ENCODE measurements at places on chromosomes 7 and 10.

GRCh38 chr7:30278849-30279652 lies 5.3 kb upstream of the ZNRF2 start:
- DNase-seq, result no peak

DNA sequence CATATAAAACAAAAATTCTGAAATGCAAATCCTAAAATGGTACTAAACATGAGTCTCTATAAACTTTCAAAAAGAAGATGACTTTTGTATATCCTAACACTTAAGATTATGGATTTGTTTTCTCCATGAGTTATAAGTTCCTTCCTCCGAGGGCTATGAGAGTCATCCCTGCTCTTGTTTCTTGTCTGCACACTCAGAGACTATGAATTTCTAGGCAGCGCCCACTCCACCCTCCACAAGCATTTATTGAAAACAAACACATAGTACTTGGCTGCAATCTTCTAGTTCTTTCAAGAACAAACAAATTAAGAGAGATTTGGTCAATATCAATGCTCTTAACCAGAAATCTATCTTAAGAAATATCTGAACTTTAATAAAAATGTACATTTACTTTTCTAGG lies 211.7 kb downstream of the DKK1 start:
- no peak for DNase-seq

GRCh38 chr10:12634621-12634931 lies 285.2 kb downstream of the CAMK1D start:
- DNase-seq, result no peak

DNA sequence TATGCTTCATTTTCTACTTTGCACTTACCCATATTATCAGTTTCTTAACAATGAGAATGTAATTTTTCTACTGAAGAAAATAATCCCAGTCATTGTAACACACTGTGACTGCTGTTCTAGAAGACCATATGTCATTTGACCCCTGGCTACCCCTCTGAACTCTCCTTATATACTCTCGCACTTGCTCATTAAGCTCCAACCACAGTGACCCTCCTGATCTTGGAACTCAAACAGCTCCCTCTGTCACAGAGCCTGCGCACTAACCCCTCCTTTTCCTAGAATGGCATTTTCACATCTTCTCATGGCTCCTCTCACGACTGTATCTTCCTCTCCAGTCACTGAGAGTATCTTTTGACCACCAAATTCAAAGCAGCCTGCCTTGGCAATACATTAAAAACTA lies 169.7 kb downstream of the CACNA2D1 start:
- no peak for DNase-seq

- no peak for DNase-seq
These were observed 117.6 kb downstream of the DIP2C start for GRCh38 chr10:571688-572451.

- DNase-seq, result no peak
These were observed 501.2 kb upstream of the COBL start for GRCh38 chr7:51817694-51818225.

DNA sequence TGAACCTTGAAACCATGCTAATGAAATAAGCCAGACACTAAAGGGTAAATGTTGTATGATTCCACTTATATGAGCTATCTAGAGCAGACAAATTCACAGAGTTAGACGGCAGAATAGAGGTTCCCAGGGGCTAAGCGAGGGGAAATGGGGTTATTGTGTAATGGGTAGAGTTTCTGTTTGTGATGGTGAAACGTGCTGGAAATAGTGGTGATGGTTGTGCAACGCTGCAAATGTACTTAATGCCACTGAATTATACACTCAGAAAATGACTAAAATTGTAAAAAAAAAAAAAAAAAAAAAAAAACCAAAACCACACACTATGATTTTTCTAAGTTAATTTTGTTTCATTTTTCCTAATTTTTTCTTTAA lies 30.0 kb downstream of the SFXN4 start:
- DNase-seq, result peak; percentile 67

DNA sequence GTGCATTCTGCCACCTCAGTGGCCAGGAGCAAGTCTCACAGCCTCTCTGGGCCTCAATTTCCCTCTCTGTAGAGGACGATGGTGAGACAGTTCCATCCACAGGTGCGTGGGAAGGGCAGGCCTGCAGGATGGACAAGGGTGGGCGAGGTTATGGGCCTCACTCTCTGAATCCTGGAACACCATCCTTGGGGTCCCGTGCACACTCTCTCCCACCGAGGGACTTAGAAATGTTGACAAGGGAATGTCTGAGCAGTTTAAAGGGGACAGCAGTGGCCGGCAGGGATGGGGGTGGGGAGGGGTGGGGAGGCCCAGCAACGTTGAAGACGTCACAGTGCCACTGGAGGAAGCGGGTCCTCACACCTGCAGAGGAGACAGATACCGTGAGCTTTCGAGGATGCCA lies 111.5 kb downstream of the FOXL3 start:
- no peak for DNase-seq

DNA sequence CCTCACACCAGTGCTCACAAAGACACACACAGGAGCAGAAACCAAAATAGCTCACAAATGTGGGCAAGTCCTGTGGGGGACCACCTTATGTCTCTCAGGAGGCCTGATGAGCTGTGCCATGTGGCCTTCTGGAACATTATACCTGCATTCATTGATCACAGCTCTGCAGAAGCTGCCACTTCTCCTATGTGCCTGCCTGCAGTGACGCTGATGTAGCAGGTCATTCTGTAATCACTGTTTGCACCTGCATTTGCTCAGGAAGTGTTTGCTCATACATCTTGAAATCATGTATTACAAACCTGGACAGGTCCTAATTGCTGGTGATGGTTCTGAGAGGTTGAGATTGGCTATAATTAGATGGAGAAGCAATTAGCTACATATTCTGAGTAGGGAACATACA lies 310.2 kb downstream of the AUTS2 start:
- DNase-seq, result no peak

DNA sequence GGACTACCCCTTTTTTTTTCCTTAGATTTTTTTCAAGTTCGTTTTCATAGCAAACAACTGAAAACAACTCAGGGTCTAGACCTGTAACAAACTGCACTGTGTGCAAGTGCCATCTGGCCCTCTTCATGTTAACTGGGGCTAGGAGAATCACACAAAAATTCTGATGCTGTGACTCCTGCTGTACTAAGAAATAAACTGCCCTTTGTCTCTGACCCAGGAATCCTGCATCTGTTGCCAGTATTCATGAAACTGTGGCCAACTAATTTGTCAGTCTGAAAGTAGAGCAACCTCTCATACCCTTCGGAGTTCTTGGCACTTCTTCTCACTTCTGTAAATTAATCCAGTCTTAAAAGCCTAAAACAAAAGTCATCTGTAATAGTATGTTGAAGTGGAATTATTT lies 218.4 kb upstream of the PCDH15 start:
- no peak for DNase-seq

GRCh38 chr10:125120053-125120710 lies 40.2 kb downstream of the CTBP2 start:
- DNase-seq, result no peak

DNA sequence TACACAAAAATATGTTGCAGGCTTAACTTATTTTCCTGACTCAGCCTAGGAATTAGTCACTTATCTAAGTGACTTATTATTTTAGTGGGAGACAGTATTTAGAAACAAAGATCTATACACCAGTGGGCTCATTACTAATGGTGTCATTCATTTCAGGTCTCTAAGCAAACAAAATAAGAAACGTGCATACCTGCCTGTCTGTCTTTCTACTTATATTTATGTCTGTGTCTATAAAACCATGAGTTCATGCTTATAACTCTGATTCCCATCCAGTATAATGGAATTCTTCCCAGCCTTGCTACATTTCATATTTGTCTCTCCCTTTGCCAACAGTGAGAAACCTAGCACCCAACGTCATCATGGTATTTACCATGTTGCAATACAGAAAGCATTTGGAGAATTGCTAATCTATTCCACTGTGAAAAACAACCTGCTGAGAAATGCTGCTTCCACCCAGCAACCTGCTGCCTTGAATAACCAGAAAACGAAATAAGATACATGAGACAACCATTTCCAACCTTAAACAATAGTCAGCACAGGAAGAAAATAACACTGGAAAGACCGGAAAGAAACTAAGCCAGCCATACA lies 501.0 kb downstream of the GLRX3 start:
- no peak for DNase-seq

- DNase-seq, result no peak
These were observed 28.8 kb upstream of the LRRC4 start for GRCh38 chr7:128060018-128060417.

DNA sequence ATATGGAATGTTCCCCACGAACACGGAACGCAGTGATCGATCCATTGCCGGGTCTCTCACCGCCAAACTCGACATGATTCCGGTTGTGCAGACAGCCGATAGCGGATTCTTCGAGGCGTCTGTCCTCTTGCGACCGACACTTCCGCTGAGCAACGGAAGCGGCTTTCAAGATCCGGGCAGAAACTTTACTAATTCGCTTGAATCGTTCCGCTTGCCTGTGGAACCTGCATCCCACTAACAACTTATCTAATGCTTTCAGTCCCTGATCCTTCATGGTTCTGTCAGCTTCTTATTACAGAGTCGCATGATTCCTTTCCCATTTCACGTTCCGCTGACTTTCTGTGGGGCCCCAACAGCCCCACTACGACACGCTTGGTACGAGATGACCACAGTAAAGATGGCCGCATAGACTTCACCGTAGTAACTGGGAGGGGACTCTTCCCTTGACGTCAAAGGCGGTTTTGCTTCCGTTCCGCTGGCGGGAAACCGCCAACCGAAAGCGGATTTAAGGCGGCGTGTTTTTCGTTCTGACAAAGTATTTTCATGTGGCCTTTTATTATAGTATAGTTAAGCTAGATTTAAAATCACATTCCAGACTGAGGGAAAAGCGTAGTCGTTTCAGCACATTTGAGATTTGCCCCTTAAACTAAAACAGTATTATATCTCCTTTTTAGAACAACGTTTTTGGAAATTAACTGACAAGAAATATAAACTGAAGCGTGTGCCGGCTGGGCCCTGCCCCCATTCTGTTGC lies at the start of gene CSTF2T:
TSS of gene CSTF2T (minus strand) at position 121 of the 753 bp plus-strand sequence. CDS start at position 75, 46 bp downstream.
- DNase-seq, result peak; percentile 94

GRCh38 chr7:80218723-80219122 lies 84.1 kb downstream of the GNAI1 start:
- DNase-seq, result peak; percentile 32

DNA sequence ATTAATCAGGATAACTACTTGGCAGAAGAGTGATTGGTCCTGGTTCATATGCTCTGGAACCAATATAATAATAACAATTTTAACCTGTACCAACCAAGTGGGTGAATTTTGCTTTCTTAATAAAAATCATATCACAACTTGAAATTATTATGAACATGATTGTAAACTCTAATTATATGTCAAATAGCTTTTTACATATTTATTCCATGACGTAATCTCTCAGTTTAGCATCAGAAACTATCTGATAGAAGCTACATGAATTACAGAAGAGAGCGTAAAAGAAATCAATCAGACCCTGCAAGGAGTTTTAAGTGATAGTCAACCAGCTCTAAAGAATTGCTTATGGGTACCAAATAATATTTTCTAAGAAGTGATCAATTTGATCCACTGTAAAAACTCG lies 10.1 kb downstream of the GNG11 start:
- DNase-seq, result no peak

DNA sequence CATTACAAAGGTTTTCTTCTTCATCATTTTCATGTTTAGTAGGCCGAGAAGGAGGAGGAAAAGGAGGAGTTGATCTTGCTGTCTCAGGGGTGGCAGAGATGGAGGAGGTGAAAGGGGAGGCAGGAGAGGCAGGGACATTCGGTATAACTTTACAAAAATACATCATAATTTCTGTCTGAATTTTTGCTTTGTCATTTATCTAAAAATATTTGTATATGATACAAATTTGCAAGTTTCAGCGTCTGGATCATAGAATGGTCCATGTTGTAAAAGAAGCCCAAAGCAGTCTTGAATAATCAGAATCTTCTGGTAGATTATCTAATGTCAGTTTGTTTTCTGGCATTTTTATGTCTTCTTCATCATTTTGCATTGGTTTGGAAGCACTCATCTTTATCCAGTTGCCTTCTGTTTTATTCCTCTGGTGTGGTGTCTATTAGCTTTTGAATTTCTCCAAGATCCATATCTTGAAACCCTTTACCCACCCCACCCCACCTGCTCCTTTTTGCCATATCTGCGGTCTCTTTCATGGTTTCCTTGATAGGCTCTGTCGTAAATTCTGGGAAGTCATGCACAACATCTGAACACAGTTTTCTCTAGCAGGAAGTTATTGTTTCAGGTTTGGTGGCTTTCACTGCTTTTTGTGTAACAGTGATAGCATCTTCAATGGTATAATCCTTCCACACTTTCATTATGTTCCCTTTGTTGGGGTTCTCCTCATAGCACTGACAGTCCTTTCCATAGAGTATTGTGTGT lies 95.0 kb downstream of the ST7 start:
- peak; percentile 32 for DNase-seq

All from activated CD4-positive, alpha-beta T cell treated with anti-CD3 and anti-CD28 coated beads, Interleukin-2, Interleukin-4, amounts not matched to agents 100 ng/mL and 50 ng/mL, durations not matched to agents 16 hours and 8 hours (primary cell).